Amygdala (tissue), 56 donors: ENCODE measurements at places on chromosomes 4 and X.

DNA sequence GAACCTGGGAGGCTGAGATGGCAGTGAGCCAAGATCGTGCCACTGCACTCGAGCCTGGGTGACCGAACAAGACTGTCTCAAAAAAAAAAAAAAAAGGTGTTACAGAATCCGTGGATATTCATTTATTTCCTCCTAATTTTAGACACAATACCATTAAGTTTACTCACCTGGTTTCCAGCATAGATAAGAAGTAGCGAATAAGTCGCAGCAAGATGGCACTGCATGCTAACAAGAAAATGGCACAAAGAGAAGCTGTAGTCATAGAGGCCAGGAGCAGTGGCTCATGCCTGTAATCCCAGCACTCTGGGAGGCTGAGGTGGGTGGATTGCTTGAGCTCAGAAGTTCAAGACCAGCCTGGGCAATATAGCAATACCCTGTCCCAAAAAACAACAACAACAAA is 17.0 kb upstream of the MOB1B start:
- no peak for DNase-seq

DNA sequence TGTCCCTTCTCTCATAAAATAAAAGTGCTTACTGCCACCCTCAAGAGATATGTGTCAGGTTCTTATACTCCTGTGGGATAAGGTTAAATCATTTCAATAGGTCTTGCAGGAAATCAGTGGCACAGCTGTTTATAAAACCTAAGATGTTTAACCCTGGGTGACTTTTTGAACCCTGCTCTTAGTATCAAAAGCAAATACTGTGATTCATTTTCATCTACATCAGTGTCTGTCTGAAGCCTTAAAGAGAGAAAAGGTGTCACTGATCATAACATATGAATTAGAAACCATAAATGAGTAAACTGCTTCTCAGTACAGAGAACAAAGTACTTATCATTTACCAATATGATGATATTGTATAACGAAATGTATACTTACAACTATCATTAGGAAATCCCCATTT is 59.0 kb downstream of the CCSER1 start:
- no peak for DNase-seq

DNA sequence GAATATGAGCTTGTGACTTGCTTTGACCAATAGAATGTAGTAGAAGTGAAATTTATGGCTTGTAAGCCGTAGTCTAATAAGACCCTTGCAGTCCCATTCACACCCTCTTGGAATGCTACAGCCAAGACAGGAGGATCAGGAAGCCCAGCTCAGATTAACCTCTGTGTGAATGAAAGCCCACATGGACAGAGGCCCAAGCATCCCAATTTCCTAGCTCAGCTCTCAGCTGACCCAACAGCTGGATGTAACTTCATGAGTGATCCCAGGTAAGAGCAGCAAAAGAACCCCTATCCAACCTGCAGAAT is 12.8 kb upstream of the PPM1K start:
- no peak for DNase-seq

DNA sequence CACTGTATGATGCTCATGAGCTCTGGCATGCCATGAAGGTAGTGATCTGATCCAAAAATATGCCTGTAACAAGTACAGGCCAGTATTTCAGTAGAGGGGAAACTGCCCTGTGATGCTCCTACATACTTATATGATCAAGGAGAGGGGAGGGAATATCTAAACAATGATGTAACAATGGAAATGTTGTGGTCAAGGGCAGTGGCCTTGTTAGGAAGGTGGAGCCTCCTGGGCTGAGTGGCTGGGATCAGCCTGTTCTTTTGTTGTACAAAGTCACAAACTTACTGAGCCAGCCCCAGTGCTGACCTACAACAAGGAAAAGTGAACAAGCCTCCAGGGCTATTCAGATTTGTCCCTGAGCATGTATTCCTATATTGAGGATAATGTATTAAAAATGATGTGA is 70.3 kb downstream of the ANXA10 start:
- DNase-seq = no peak

DNA sequence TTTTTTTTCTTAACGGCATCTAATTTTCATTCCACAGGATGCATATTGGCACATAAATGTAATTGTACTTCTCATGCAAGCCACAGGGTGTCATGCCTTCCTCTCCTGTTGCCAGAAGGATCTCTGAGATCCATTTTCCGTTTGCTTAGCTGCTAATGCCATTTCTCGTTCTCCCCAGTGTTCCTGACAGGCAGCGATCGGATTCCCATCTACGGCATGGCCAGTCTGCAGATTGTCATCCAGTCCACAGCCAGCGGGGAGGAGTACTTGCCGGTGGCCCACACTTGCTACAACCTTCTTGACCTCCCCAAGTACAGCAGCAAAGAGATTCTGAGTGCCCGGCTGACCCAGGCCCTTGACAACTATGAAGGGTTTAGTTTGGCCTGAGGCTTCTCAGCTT is 8.9 kb upstream of the NAP1L5 start:
- DNase-seq = peak; percentile 51

GRCh38 chrX:70664726-70665125 is 220.1 kb downstream of the DLG3 start:
- no peak for DNase-seq

GRCh38 chr4:46931981-46932380 is 22.9 kb upstream of the COX7B2 start:
- peak; percentile 12 for DNase-seq

DNA sequence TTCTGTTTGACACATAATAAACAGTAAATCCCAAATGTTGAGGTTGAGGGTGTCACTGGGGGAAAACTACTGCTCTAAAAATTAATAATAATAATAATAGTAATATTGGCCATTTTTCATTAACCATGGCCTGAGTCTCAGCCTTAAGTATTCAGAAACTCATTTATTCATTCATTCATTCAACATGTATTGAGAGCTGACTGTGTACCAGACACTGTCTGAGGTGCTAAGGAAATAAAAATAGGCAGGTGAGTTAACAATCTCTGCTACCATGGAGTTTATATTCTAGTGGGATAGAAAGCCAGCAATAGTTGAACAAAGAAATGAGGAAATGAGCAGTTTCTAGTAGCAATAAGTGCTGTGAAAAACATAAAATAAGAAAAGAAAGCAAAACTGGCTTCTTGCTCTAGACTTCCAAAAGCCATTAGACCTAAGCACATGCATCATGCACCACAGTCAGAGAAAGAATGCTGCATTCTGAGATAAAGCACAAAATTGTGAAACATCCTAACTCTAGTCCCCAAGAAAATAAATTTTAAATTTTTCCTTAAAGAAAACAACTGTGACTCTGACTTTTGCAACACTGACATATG is 278.7 kb downstream of the RCHY1 start:
- DNase-seq = no peak

DNA sequence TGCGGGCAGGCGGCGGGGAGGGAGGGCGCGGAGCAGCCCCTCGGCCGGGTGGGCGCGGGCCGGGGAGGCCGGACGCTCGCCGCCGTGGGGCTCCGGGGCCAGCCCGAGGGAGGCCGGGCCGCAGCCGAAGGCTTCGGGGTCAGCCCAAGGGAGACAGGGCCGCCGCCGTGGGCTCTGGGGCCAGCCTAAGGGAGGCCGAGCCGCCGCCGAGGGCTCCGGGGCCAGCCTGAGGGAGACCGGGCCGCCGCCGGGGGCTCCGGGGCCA is 251 bp downstream of the KIAA0232 start:
- no peak for DNase-seq

DNA sequence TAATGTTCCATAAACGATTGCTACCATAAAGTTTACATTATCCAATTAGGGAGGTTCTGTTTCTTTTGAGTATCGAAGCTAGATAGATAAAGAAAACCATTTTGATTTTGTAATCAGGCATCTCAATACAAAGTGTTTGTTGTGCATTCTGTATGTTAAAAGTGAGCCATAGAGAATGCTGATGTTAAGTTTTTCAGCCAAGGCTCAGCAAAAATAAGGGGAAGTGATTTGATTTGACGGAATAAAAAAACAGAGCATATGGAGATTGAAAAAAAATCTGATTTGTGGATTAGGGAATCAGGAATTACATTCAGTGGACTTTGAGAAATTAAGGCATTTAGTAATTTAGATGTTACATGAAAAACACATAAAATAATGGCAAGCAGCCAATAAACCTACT is 314.8 kb downstream of the PPP3CA start:
- DNase-seq = no peak

DNA sequence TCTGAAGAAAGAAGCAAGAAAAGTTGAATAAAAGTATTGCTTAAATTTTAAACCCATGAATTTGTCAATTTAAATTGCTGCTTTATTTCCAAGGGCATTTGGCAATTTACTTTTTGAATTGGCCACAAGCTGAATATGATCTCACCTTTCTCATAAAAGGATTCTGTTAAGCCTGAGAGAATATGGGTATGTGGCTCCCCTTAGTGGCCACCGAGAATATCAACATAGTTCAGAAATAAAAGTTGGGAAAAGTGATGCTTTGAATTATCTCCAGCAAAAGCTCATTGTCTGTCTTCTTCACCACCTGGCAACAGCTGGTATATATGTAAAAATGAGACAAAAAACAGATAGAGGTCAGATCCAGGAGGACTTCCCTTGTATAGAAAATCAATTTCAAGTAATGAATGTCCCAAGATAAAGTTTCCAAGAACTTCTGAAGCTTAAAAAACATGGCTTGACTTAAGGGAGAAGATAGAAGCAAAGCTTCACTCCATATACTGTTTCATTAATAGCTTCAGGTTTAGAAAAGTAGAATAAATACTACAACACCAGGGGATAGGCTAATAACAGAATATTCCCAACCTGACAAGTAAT is 290.7 kb upstream of the FAM241A start:
- DNase-seq = peak; percentile 4

- DNase-seq = no peak
Measured at GRCh38 chr4:78650106-78651024, 98.8 kb downstream of the ANXA3 start.

- no peak for DNase-seq
Measured at GRCh38 chr4:84689197-84689596, 106.3 kb downstream of the CDS1 start.

DNA sequence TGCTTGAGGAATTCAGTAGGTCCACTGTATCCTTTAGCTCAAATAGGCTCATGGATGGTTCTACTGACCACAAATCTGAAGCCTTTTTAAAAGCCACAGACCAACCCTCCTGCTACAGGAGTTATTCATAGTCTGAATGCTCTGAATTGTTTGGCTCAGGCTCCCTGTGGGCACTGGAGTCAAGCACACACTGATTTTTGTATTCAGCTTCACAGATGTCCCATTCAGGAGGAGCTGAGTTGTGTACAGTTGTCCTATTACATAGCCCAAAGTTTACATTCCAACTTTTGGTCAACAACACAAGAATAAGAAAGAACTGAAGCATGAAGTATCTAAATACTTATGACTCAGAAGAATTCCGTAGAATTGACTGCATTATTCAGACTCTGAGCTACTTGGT is 243.9 kb downstream of the UNC5C start:
- DNase-seq = no peak

- DNase-seq = no peak
Measured at GRCh38 chrX:21487832-21488231, 113.6 kb downstream of the CNKSR2 start.

DNA sequence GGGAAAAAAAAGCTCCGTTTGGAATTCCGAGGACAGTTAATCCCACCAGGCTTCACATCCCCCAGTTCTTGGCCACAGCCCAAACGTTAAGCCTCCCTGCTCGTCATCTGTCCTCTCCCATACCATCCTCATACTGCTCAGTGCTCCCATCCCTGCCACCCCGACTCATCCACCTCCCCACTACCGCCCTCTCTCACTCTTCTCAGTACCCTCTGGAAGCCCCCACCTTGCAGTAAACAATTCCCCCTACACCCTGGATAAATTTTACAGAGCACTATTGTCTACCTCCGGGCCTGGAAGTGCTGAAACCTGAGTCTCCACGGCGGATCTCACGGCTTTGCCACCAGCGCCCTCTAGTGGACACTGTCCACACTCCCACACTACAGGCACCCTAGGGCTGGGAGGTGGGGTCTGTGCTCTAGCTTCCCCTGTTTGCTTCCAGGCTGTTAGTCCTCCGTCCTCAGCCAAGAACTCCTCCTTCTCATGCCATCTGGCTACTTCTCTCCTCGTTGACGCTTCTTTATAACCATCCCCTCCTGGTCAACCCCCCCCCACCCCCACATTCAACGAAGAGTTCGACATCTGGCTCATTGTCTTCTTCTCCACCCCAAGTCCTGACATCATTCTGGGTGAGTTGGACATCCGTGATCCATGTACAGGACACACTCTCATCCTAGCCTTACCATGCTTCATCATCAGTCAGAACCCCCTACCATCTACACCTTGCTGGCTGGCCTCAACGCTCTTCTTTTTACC is 54.5 kb downstream of the RTL9 start:
- DNase-seq = no peak

- no peak for DNase-seq
Measured at GRCh38 chr4:170423137-170423536, 333.4 kb upstream of the AADAT start.

DNA sequence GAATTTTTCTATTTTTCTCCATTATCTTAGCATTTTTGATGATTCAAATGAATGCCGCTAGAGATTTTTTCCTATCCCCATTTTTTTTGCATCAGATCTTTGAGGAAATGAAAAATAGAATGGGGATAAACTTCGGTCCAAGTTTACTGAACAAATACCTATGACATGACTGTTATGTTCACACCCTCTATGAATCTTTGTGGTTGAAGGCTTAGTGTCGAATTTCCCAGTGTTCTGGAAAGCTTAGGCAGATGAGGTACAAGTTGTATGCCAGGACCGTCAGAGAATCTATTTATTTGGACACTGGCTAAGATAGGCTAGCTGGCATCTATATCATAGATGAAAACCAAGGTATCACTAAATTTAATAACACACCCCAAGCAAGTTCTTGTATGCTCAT is 123.4 kb downstream of the SPCS3 start:
- DNase-seq = no peak

DNA sequence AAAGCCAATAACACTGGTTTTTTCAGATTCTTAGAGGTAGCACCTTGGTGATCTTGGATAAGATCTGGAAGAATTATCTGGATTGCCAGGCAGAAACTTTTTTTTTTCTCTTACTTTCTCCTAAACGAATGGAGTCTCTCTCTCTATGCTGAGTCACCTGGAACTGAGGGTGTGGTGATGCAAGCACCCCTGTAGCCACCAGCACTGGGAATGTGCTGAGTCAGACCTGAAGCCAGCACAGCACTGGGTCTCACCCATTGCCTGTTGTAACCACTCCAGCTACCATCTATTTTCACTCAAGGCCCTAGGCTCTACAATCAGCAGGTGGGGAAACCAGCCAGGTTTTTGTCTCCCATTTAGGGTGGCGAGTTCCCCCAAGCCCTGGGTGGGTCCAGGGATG is 923.8 kb downstream of the RAPGEF2 start:
- DNase-seq = no peak

DNA sequence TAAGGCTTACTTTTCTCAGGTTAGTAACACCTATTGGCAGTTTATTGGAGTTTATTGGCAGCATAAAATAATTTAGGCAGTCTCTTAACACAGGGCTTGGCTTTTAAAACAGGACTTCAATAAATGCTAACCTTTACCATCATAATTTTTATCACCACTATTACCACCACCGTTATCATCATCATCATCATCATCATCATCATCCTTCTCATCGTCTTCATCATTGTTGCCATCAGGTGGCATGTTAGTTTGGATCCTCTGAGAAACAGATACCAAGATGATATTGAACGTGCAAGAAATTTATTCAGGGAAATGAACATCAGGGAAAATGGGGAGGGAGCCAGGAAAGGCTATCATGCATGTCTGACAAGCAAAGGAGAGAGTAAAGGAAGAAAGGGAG is 16.2 kb downstream of the GBA3 start:
- no peak for DNase-seq
